Thyroid gland (tissue), 4 donors: ENCODE measurements at places on chromosomes 7 and 10. TPM values are rescaled to one million over a fixed set of nuclear protein-coding genes. Genes with fewer than 3 reads are reported as not detected.

PLCE1 gene
- total RNA-seq = 15.5 TPM

LIPJ gene
- 0.83 TPM for total RNA-seq

- no peak overlapping the region for H3K4me3 ChIP-seq
- no peak overlapping the region for H3K27ac ChIP-seq
- H3K36me3 ChIP-seq = no peaks in the 10 kb centered on the region
- no peaks in the 10 kb centered on the region for H3K27me3 ChIP-seq
- H3K4me1 ChIP-seq = no peaks in the 10 kb centered on the region
Observed at GRCh38 chr10:70374775-70375614, 7.4 kb downstream of the LRRC20 start.

- DNase-seq = no peak
- H3K4me1 ChIP-seq = no peaks in the 10 kb centered on the region
- H3K4me3 ChIP-seq = no peak overlapping the region
- H3K27me3 ChIP-seq = no peaks in the 10 kb centered on the region
- H3K36me3 ChIP-seq = no peaks in the 10 kb centered on the region
Observed at GRCh38 chr7:70944516-70944915, 187.4 kb upstream of the GALNT17 start.

DNA sequence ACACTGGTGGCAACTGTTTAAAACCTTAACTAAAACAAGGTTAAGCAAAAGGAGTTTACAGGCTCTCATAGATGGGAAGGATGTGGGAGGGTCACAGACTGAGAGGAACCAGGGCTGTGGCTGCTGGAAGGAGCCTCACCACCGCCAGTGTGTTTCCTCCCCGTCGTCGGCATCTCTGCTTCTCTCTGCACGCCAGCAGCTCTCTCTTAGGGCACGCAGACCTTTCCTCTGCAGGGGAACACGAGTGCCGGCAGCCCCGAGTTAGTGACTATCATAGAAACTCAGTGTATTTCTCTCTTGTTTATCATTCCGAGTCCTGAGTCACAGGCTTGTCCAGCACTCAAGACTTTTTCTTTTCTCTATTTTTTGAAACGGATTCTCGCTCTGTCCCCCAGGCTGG is 8.1 kb upstream of the SH2D4B start:
- no peaks in the 10 kb centered on the region for H3K36me3 ChIP-seq
- H3K27me3 ChIP-seq = no peaks in the 10 kb centered on the region
- peaks cover 11% of the 10 kb centered on the region for H3K4me1 ChIP-seq
- H3K4me3 ChIP-seq = no peak overlapping the region
- DNase-seq = no peak

DNA sequence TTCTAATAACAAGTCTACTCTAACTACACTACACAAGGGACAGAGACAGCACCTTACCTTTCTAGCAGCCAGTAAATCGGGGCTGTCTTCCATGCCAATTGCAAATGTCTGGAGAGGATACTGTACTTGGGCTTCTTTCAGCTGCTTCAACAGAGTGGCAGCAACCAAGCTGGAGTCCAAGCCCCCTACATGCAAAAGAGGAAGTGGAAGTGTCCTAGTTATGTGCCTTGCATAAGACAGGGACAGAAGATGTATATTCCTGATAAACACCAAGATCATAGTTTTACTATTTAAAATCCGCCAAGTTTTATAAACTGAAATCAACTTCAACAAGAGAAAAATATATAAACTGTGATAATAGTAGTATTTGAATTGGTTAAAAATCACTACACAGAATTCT is 14.0 kb downstream of the ASNS start:
- no peaks in the 10 kb centered on the region for H3K4me1 ChIP-seq
- no peaks in the 10 kb centered on the region for H3K36me3 ChIP-seq
- no peak overlapping the region for H3K4me3 ChIP-seq
- H3K27me3 ChIP-seq = no peaks in the 10 kb centered on the region
- no peak overlapping the region for H3K27ac ChIP-seq

DNA sequence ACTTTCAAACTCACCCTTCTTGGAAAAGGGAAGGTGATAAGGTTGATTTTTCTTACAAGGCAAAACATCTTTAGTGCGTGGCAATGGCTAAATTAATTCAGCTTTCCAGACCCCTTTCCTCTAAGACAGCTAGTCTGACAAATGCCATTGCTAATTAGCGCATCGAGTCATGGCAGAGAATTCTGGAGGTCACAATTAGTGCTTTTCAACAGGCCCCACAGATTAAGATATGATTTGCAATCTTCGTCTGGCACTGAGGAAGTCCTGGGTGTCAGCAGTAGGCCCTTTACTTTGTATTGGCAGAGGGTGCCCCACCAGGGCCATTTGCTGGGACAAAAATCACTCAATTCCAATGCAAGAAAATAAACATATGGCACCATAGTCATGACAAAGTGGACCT is 189.2 kb upstream of the AGK start:
- no peaks in the 10 kb centered on the region for H3K27me3 ChIP-seq
- H3K27ac ChIP-seq = no peak overlapping the region
- H3K36me3 ChIP-seq = no peaks in the 10 kb centered on the region
- no peak overlapping the region for H3K4me3 ChIP-seq

PPP1R3C gene
- total RNA-seq = 2.7 TPM

DNA sequence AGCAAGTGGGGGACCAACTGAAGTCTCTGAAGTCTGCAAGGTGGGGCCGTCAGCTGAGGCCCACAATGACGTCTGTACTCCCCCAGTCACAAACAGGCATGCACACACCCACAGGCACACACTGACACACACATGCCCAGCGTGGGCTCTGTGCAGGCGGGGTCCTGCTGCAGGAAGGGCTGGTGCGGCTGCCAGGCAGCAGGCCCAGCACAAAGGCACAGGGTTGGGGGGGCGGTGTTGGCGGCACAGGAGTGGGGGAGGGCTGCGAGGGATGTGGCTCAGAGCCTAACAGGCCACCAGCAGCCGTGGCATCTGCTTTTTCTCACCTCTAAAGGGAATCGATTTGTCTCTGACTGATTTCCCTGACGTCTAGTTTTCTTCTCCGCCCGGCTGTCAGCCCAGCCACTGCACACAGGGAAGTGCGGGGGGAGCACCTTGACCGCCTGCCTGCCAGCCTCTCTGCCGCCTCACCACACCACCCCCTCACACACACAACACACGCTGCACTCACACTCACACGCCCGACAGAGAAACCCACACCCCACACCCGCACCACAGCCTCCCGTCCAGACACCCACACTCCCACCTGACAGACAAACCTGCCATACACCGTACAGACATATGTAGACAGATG is 43.5 kb upstream of the ZMIZ1 start:
- no peak overlapping the region for H3K4me3 ChIP-seq
- no peak for DNase-seq
- no peak overlapping the region for H3K27ac ChIP-seq
- H3K36me3 ChIP-seq = no peaks in the 10 kb centered on the region
